ENCODE measurements at places on chromosomes 1 and 21. TPM values are rescaled to one million over a fixed set of nuclear protein-coding genes. Genes with fewer than 3 reads are reported as not detected.

DNA sequence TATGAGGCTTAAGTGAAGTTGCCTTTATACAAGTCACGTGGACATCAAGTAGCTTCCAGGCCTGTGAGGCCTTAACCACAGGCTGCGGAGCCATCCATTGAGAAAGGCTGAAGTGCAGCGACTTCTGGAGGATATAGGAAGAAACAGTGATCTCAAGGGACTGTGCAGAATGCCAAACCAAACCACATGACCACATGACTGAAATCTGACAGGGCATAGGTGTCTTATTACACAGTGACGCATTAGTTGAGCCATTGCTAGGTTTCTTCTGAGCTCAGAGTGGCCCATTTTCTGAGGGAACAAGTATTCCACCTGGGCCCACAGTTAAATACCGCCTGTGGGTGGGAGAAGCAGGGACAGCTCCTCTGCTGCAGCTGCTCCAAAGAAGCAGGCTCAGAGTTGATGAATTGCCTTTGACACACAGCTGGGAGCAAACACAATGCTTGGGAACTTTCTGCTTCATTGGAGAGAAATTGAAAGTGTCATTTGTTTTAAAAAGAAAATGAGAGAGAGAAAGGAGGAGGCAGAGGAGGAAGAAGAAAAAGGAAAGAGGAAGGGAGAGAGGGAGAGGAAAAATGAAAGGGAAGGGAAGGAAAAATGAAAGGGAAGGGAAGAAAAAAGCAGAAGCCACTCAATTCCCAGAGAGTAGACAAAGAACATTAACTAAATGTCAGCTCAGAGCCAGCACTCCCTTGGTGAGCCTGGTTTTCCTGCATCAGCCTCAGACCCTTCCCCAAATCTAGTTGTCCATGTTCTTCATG is 94.4 kb downstream of the COLGALT2 start:
- no peaks in the 10 kb centered on the region for H3K36me3 ChIP-seq
- no peak overlapping the region for H3K4me3 ChIP-seq
- H3K27ac ChIP-seq: no peak overlapping the region
- peaks cover 4% of the 10 kb centered on the region for H3K27me3 ChIP-seq

- H3K27me3 ChIP-seq: no peaks in the 10 kb centered on the region
- H3K27ac ChIP-seq: no peak overlapping the region
- no peaks in the 10 kb centered on the region for H3K36me3 ChIP-seq
- H3K4me3 ChIP-seq: no peak overlapping the region
- H3K4me1 ChIP-seq: no peaks in the 10 kb centered on the region
- DNase-seq: no peak
These were observed 77.5 kb downstream of the LPGAT1 start for GRCh38 chr1:211752951-211753486.

DNA sequence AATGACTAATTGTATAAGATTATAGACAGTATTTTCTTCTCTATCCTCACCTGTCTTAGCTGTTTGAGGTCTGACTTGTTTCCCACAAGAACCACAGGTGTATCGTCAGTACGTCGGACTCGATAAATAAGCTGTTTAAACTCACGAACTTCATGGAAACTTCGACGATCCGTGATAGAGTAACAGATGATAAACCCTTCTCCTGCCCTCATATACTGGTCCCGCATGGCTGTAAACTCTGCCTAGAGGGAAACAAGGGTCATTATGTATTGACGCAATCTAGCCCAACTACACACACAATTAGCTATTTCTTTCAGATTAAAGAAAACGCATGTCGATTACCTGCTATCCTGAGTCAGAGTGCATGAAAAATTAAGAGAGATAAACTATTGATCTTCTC is 6.9 kb downstream of the RIT1 start:
- H3K36me3 ChIP-seq: peaks cover 29% of the 10 kb centered on the region
- H3K4me3 ChIP-seq: no peak overlapping the region
- H3K27me3 ChIP-seq: no peaks in the 10 kb centered on the region
- no peak overlapping the region for H3K27ac ChIP-seq
- H3K4me1 ChIP-seq: peaks cover under 1% of the 10 kb centered on the region

PROX1 gene
- 4.0 TPM for total RNA-seq

GRCh38 chr1:228768355-228769000 is 33.2 kb downstream of the RHOU start:
- H3K36me3 ChIP-seq: no peaks in the 10 kb centered on the region
- H3K27ac ChIP-seq: no peak overlapping the region
- no peaks in the 10 kb centered on the region for H3K27me3 ChIP-seq
- no peaks in the 10 kb centered on the region for H3K4me1 ChIP-seq
- no peak for DNase-seq

DNA sequence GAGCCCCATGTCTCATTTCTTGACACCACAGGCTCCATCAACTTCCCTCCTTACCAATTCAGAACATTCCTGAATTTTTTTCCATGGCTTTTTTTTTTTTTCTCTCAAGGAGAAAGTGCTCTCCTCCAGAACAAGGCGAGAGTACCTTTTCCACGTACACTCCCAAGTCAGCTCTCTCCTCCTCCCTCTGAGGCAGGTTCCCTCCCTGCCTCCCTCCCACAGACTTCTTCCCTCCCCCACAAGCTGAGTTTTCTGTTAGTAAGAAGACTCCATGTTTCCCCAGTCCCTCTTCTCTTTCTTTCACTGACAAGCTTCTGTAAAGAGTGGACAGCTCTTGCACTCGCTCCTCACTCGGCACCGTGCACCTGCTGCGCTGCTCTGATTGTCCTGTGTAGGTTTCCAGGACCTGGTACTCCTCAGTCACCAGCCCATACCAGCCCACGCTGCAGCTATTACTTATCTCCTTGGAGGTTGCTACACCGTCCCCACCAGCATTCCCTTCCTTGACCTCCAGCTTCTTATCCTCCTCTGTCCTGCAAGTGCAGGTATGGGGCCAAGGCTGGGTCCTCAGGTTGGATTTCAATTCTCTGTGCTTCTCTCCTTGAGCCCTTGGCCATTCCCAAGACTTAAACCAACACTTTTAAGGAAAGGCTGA is 3.8 kb downstream of the TRAF5 start:
- no peaks in the 10 kb centered on the region for H3K36me3 ChIP-seq
- no peak overlapping the region for H3K27ac ChIP-seq
- H3K27me3 ChIP-seq: no peaks in the 10 kb centered on the region
- no peak for DNase-seq

CD1E gene
- not detected for total RNA-seq

FNDC7 gene
- total RNA-seq: not detected

FBXO2 gene
- 0.88 TPM for total RNA-seq

Data from endothelial cell of umbilical vein (primary cell).